NCI-H1105 treated with DMSO at 0.1 percent for 48 hours (cell line): ENCODE measurements at places on chromosomes 5 and 9.
A peak's percentile ranks its signal among the peaks of the same experiment; 100 is the strongest.

- no peak for DNase-seq
These were observed 140.5 kb upstream of the TARS1 start for GRCh38 chr5:33300209-33300742.

DNA sequence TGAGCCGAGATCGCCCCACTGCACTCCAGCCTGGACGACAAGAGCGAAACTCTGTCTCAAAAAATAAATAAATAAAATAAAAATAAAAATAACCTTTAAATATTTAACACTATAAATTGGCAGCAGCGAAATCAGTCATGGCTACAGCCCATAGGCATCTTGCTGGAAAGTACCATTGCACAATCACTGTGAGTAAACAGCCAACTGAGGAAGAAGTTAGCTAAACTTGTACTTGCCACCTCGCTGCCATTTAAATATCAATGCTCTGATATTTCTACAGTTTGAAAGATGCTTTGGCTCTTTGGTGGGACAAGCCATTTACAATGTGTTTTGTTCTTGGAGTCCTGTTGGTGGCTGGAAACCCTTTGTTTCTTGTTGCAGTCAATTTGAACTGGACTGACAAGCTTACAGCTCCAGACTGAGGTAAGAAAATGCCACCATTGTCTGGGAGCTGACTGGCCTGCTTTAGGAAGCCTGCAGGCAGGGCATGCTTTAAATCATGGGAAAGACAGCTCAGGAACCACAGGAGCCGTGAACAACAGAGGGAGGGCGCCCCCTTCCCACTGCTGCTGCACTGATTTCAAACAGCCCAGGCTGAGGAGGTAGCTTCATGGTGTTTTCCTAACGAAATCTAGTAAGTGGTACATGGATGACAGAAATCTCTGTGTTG, 322.8 kb upstream of the RFX3 start:
- no peak for DNase-seq

DNA sequence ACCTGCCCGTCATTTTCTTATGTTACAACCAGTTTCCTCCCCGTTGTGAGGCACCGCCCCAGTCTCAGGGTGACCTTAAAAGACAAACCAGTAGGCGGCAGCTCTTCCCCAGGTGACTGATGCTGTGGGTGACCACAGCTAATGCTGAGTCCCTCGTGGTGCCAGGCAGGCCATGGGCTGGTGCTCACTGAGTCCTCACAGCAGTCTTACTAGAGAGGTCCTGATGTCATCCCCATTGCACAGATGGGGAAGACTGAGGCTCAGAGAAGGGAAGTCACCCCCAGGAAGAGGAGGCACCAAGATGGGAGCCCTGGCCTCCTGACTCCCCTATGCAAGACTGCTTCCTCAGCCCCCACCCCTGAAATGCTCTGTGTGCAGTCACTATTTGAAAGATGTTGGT, 978 bp downstream of the CFAP157 start:
- DNase-seq: no peak

- DNase-seq: no peak
These were observed 15.1 kb upstream of the TNFSF15 start for GRCh38 chr9:114820776-114821501.

DNA sequence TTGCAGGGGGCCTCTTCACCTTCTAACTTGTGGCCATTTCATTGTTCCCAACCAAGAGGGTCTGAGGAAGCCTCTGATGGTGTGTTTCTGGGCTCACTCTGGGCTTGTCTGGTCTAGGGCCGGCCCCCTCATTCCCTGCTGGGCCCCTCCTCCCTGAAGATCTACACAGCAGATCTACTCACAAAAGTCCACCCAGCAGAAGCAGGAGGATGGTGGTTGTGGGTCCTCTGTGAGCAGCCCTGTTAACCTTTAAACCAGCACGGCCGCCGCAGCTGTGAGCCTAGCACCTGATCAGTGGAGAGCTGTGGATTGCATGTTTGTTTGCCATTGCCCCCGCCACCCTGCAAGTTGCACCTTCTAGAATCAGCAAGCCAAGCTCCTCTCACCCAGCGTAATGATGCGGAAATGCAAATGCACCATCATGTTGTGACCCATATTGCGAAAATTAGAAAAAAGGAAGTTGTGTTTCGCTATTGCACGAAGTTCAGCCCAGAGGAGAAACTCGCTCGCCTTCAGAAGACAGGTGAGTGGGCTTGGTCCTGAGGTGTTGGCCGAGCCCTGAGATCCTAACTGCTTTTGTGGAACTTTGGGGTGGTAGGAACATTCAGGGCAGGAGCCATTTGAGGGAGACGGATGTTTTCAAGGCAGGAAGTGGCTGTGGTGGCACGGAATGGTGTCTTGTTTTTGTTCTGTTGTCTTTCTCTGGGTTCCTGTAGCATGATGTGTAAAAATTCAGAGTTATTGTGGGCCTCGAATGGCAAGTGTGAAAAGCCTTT, 16.7 kb downstream of the FGD3 start:
- no peak for DNase-seq

- DNase-seq: no peak
These were observed 71.2 kb upstream of the GLIS3 start for GRCh38 chr9:4371108-4371507.

DNA sequence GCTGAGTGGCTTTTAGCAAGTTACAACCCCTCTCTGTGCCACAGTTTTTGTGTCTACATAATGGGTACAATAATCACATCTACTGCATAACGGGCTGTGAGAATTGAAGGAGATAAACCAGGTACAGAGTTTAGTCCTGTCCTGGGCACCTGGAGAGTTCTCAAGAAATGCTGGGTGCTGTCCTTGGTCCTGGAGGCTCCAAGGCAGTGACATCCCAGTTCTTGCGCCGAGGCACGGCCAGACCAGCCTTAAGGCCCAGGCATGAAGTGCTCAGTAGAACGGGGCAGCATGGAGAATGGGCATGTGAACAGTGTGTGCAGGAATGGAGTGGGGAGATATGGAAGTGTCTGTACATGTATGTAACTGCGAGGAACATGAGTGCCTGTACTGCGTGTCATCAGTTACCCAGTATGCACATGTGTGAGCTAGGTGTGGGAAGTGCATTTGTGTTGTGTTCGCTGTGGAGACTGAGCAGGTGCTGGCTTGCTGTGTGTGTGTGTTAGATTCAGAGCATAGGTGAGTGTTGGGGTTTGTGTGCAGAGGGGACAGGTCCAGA, 6.3 kb upstream of the UNC5A start:
- DNase-seq: no peak

DNA sequence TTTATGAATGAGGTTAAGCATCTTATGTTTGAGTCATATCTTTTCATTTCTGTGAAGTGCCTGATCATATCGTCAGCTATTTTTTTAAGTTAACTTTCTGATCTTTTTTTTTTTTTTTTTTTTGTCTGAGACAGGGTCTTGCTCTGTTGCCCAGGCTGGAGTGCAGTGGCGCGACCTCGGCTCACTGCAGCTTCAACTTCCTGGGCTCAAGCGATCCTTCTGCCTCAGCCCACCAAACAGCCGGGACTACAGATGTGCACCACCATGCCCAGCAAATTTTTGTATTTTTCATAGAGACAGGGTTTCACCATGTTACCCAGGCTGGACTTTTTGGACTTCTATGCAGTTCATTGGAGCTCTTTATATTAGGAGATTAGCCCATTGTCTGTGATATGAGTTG, 140.7 kb downstream of the PRKACG start:
- DNase-seq: no peak

DNA sequence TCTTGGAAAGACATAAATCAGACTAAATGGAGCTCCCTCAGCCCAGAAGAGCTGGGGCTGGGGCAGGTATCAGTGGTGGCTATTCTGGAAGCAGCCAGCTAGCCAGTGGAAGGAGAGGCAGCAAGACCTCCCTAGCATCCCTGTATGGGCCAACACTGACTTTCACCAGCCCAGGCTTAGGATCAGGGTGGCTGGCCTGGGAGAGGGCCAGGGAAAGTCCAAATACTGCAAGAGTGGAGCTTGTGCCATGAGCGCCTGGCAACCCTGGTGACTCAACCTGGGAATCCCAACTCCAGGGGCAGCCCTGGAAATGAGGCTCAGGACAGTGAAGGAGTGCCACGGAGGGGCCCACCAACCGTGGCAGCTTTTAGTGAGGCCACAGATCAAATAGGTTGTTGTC, 7.6 kb upstream of the IRF1 start:
- no peak for DNase-seq

DNA sequence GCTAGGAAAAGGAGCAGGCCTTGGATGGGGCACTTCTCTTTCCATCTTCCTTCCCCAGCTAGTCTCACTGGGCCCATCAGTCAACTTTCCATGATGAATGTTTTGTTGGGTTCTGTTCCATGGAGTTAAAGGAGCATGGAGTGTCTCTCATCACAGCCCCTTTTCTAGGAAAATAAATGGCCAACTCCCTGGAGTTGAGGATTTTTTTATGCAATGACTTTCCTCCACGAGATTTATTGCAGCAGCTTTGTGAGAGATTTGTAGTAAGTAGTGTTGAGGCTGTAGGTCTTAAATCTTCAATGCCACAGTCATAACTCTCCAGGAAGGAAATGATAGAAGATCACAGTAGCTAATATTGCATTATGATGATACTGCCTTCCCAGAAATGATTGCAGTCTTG, 45.6 kb upstream of the SLC44A1 start:
- no peak for DNase-seq

GRCh38 chr5:119578937-119579336, 50.4 kb upstream of the FAM170A start:
- peak; percentile 24 for DNase-seq

- DNase-seq: no peak
These were observed 81.7 kb downstream of the MACROH2A1 start for GRCh38 chr5:135317286-135317685.

- peak; percentile 27 for DNase-seq
These were observed 1.9 kb upstream of the CRB2 start for GRCh38 chr9:123353984-123354591.

DNA sequence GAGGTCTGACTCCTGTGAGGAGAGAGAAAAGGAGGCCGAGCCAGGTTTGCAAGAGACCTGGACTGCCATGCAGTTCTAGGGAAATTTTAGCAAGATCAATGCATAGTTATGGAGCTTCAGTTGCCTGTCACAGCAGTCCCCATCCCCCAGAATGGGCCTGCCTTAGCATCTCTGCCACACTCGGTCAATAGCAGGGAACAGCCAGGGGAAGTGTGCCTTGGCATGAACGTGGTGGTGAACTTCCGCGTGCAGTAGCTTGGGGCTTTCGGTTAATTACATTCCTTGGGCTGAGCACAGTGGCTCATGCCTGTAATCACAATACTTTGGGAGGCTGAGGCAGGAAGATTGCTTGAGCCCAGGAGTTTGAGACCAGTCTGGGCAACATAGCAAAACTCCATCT, 157.8 kb downstream of the TLE1 start:
- no peak for DNase-seq

DNA sequence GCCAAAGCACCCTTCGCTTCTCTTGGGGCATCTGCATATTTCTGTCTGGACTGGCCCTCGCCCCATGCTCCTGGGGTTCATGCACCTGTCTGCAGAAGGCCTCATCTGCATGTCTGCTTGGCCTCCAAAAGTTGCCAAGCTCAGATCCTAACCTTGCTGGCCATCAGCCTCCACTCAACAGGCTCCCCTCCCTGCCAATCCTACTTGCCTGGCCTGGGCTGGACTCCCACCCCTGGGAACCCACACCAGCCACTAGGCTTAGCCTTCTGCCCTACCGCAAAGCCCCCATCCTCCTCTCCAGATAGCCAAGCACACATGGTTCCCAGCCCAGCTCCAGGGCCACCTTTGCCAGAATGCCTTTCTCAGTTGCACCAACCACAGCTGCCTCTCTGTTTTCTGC, 159.8 kb downstream of the PAX5 start:
- no peak for DNase-seq

DNA sequence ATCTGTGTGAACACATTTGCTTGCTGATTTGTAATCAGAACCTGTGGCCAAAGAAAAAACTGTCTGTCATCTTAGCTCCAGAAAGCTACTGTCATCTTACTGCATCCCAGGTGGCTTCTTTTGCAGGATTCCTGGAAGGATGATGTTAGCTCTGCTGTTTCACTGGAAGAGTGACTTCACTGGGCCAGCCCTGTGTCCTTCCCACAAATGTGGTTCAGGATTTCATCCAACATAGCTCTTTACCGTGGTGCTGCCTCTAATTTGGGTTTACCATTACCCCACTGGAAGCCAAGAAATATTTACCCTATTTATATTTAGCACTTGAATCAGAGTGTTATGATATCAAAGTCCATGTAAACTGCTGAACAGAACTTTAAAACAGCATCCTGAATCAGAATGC, 501.0 kb downstream of the GADD45G start:
- DNase-seq: no peak

DNA sequence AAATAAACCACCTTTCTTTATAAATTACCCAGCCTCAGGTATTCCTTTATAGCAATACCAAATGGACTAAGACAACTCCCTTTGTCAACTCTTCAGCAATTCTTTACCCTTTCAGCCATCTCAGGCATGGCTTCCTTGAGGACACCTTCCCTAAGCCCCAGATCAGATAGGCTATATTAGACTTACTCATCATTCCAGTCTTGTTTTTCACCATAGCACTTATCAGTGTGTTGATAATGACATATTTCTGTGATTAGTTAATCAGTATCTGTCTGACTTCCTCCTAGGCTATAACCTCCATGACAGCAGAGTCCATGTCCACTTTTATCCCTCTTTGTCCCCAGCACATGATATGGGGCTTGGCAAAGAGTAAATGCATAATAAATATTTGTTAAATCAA, 238.1 kb downstream of the ACTL7B start:
- DNase-seq: no peak

DNA sequence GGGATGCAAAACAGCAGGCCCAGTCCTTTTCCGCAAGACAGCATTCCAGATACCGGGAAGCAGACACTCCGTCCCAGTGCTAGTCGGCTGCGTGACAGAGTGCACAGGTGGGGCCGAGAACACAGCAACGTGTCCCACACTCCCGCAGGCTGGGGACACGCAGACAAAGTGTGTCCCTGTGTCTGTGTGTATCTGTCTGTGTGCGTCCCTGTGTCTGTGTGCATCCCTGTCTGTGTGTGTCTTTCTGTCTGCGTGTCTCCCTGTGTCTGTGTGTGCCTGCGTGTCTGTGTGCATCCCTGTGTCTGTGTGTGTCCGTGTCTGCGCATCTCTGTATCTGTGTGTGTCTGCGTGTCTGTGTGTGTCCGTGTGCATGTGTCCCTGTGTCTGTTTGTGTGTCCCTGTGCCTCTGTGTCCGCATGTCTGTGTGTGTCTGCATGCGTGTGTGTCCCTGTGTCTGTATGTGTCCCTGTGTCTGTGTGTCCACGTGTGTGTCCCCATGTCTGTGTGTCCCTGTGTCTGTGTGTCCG, 137.0 kb downstream of the MRPL36 start:
- DNase-seq: no peak
